Heart right ventricle (tissue), 16 donors: ENCODE measurements at places on chromosomes 5 and 9.

DNA sequence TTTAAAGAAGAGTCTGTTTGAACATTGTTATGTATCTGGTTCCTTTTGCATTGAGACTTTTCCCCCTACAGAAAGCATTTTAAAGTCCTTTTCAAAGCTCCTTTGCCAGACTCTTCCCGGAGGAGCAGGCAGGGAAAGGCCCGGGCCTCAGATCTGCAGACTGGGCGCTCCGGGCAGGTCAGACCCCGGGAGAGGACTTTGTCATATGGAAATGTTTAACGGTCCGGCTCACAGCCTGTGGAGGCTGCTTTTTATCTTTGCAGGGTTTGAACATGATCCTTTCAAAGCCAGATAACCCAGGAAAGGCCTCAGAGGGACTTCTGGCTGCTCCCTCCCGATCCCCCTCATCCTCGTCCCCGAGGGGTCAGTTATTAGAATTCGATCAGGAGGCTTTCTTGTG lies 82.1 kb upstream of the IRX2 start:
- DNase-seq, result no peak

DNA sequence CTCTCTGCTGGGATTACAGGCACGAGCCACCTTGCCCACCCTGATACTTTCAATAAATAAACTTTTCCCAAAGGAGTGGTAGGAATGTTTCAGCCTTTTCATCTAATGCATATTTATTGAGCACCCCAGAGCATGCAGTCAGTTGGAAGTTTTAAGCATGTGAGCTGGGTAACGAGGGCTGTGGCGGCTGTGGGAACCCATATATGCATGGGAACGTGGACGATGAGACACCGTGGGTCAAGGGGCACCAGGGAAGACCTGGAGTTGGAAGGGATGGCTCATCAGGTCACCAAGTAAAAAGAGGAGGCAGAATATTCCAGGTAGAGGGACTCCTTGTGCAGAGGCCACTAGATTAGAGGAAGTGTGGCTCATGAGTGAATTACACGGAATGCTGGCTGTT lies 64.7 kb downstream of the ANKRD33B start:
- DNase-seq, result no peak

GRCh38 chr9:108150736-108151586 lies 661.4 kb upstream of the KLF4 start:
- peak; percentile 31 for DNase-seq

- DNase-seq, result no peak
Observed at GRCh38 chr5:13731121-13731628, 213.3 kb downstream of the DNAH5 start.

- DNase-seq, result no peak
Observed at GRCh38 chr5:15995341-15996052, 184.1 kb downstream of the MARCHF11 start.

- no peak for DNase-seq
Observed at GRCh38 chr9:35774907-35775635, 16.3 kb upstream of the NPR2 start.

GRCh38 chr5:77896338-77896737 lies 120.2 kb upstream of the TBCA start:
- DNase-seq, result no peak

DNA sequence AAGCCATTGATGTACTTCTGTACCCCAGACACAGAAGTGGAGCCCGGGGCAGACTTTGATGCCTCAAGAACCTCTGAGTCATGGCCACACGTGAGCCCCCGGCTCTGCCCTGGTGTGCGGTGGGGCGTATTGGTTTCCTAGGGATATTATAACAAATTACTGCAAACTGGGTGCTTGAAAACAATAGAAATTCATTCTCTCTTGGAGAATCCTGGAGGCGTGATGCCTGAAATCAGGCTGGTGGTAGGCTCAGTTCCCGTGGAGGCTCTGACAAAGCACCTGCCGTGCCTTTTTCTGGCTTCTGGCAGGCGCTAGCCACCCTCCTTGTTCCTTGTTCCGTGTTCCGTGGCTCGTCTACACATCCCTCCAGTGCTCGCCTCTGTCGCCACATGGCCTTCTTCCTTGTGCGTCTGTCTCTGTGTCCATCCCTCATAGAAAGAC lies 24.2 kb downstream of the NEK6 start:
- no peak for DNase-seq

- no peak for DNase-seq
Observed at GRCh38 chr5:87787625-87788256, 375.0 kb upstream of the CCNH start.

GRCh38 chr9:111915425-111915758 lies 18.8 kb downstream of the UGCG start:
- no peak for DNase-seq

DNA sequence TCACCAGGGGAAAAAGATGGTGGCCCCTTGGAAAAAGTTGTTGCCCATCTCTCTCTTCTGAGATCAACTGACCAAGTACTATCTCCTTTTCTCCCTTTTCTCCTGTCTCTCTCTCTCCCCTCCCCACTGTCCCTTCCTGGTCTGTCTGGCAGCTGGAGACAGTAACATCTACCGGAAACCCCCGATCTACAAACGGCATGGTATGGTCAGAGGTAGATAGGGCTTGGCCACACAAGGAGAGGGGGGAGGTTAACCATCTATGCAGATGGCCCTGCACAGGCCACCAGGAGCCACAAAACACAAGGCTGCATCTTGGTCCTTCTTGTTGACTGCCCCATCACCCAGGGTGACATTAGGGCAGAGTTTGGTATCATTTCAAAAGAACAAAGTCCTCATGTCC lies 29.3 kb upstream of the AFAP1L1 start:
- no peak for DNase-seq

DNA sequence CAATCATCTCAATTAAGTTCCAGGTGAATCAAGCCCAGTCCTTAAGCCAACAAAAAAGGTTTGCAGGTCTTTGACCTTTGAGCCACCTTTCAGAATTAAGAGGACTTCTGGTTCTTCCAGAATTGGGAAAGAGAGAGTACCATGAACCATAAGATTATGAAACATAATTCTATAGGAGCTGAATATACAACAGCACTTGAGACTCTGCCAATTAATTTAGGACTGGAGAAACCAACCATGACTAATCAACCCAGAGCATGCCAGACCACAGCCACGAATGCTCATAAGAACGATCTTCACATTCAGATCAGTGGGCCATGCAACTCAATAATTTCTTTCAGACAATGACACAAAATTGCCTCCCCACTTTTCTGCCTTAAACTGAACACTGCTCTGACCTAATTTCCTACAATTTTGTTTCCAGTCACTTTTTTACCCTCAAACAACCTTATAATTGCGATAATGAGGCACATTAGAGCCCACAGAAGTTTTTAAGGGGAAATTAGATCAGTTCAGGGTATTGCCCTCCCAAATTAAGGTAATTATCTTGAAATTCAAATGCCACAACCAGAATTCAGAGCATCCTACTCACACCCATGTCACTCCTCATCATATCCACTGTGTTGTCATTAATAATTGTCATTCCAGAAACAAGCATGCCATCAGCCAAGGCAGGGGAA lies 213.4 kb downstream of the ATPSCKMT start:
- no peak for DNase-seq

GRCh38 chr9:127393645-127394044 lies 3.3 kb upstream of the SLC2A8 start:
- no peak for DNase-seq

DNA sequence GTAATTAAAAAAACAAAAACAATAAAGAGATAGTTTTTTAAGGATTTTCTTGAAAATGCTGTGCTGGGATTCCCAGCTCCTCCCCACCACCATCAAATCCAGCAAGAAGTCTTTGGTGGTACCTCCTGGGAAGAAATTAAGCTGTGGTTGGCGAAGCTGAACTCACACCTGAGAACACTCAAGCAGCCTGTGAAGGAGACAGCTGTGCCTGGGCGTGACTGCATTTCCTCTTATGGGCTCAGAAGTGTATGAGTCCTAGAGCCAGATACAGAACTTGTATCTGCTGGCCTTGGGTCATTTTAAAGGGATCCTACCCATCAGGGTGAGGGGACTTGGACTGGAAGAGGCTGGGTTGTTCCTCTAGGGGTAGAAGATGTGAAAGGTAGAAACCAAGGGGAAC lies 561.2 kb upstream of the SGCD start:
- DNase-seq, result no peak

DNA sequence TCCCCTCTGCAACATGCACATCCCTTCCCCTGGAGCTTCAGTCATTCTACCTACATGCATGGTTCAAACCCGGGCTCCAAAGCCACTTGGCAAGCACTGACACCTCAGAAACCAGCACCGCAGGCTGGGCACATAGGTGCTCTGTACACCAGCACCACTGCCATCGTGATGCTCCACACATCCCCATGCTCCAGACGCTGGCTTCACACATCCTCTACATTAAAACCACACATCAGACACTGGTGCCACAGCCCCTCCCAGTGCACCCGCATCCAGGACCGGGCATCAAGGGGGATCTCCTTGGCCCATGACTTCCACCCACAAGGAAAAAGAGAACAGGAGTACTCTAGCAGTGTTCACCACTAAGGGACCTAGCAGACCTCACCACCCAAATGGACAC lies 787.7 kb downstream of the CDH18 start:
- DNase-seq, result no peak

GRCh38 chr5:13412040-13412595 lies 532.4 kb downstream of the DNAH5 start:
- DNase-seq, result no peak

GRCh38 chr5:77390795-77391194 lies 101.3 kb downstream of the WDR41 start:
- no peak for DNase-seq

GRCh38 chr5:73783828-73784227 lies 157.8 kb downstream of the ARHGEF28 start:
- DNase-seq, result no peak

DNA sequence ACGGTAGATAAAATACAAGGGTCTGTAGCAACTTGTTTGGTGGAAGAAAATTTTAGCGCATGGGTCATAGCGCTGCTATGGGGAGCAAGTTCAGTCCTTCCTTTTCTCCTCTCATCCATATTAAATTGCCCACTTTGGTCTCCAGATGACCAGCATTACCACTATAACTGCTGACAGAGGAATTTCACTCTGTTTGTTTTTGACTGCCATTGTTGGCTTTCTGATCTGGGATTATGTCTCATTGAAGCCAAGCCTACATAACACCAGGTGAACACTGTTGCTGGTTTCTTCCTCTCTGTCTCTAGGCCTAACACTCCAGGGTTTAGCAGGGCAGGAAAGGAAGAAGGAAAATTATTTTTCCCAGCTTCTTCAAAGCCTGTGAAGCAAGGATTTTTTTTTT lies 6.6 kb upstream of the SUB1 start:
- DNase-seq, result no peak
